ENCODE measurements at places on chromosomes 3 and 15.

DNA sequence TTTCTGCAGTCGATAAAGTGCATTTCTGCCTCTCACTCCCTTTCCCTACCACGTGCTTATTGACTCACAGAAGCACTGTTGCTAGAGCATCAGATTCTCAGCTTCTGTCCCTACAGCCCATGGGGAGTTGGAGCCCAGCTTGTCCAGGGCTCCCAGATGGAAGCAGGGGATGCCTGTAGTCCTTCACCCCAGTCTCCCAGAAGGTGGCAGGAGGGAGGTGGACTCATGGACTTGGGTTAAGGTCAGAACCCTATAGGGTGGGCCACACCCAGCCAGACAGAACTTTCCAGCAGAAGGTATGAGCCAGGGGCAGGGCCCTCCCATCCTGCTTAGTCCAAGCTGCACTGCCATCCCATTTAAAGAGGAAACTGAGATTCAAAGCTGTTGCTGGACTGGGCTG lies 33.1 kb upstream of the SEMA3F start:
- DNase-seq = no peak

DNA sequence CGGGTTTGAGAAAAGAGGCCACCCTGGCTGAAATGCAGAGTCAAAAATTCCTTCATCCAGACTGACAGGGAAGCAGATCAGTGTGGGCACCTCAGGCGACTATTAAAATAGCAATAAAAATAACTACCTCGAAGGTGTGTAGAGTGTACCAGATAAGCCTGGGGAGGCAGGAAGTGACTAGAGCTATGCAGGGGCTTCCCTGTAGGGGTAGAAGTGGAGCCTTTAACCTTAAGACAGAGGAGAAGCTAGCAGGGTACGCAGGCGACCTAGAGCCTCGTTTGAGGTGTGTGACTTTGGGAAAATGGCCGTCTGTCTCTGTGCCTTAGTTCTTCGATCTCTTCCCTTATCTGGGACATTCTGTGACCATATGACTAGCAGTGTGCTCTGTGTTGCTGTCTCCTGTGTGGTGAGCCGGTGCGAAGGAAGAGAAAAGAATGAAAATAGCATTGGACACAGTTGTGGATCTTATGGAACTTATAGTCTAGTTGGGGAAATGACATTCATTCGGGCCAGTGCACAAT lies 17.6 kb downstream of the BHLHE40 start:
- no peak for DNase-seq

GRCh38 chr15:75025548-75026260 lies 2.3 kb downstream of the PPCDC start:
- DNase-seq = no peak

GRCh38 chr3:31550452-31551251 lies 17.9 kb downstream of the STT3B start:
- no peak for DNase-seq

- no peak for DNase-seq
Observed at GRCh38 chr15:66765478-66766281, 63.6 kb downstream of the SMAD6 start.

GRCh38 chr15:75063338-75063737 lies 39.9 kb downstream of the PPCDC start:
- DNase-seq = no peak

GRCh38 chr15:63364399-63365272 lies 17.0 kb downstream of the CA12 start:
- DNase-seq = no peak

- no peak for DNase-seq
Observed at GRCh38 chr3:52544937-52545336, 8.5 kb downstream of the UQCC5 start.

- DNase-seq = no peak
Observed at GRCh38 chr3:168260859-168261258, 165.1 kb upstream of the GOLIM4 start.

DNA sequence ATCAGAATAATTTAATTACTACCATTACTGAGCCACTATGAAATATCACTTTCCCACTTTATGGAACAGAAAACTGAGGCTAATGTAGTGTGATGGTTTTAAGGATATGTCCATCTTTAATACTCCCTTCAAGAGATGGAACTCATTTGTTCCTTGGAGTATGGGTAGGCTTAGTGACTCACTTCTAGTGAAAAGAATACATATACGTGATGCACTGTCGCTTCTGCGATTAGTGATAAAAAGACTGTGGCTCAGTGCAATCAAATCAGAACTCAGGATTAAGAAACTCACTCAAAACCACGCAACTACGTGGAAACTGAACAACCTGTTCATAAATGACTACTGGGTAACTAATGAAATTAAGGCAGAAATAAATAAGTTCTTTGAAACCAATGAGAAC lies 216.6 kb downstream of the SUCLG2 start:
- DNase-seq = no peak

GRCh38 chr3:100205171-100205570 lies 55.6 kb upstream of the TBC1D23 start:
- no peak for DNase-seq

DNA sequence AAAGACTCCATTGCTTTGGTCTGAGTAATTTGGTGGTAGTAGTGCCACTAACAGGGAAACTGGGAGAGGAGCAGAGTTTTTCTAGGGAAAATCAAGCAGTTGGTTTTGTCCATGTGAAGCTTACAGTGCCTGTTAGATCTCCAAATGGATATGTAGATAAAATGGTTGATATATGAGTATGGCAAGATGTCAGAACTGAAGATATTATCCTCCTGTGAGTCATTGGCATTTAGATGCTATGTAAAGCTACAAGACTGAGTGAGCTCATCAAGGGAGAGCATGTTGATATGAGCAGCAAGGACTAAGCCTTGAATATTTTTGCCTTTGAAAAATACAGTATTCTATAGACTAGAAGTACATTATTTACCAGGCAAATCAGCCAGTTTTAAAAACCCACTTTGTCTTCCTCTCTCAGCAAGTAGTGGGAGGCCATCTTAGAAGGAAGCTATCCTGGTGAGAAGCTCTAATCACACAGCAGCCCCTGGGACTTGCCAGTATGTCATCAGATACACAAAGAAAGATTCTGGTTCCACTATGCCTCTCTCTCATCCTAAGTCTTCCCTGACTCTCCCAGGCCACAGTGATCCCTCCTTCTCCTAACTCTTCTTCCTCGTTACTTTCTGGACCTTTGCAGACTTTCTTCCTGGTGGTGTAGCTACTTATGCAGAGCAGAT lies 77.4 kb upstream of the ANKRD28 start:
- no peak for DNase-seq

DNA sequence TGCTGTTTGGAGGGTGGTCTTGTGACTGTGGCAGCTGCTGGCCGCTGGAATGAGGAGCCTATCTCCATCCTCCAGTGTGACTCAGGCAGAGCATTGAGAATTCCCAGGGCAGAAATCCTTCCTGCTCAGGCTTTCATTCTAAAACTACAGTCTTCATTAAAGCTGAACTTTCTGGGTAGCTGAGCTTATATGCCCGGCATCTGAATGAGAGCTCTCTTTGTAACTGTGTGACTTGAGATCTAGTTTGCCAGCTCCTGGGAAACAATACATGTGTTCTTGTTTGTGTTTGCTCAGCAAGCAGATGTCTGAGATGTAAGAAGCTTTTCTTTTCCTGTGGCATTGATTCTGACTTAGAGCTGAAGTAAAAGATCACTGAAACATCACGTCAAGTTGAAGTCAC lies 22.4 kb downstream of the RLBP1 start:
- no peak for DNase-seq

GRCh38 chr3:117443014-117443413 lies 733.4 kb downstream of the TUSC7 start:
- DNase-seq = no peak

GRCh38 chr15:49229922-49230321 lies 59.9 kb downstream of the GALK2 start:
- no peak for DNase-seq

- DNase-seq = peak; percentile 39
Observed at GRCh38 chr15:65077981-65078352, 1.4 kb downstream of the KBTBD13 start.

DNA sequence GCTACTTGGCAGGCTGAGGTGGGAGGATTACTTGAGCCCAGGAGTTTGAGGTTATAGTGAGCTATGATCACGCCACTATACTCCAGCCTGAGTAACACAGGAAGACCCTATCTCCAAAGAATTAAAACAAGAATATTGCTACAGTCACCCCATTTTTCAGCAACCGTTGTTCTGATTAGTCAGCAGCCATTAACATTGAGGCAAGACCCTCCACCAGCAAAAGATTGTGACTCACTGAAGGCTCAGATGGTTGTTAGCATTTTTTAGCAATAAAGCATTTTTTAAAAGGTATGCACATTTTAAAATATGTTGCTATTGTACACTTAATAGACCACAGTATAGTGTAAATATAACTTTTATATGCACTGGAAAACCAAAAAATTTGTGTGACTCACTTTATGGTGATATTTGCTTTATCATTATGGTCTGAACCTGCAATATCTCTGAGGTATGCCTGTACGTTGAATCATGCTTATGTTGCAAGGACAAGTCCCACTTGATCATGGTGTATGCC lies 492.6 kb downstream of the SQOR start:
- DNase-seq = no peak

GRCh38 chr3:193145248-193145647 lies 95.8 kb upstream of the PLAAT1 start:
- no peak for DNase-seq

Data from stimulated activated CD8-positive, alpha-beta memory T cell treated with anti-CD3 and anti-CD28 coated beads, Interleukin-2, amount 100 ng/mL, for 48 hours (primary cell).